ENCODE measurements at places on chromosomes 3 and 15.

- no peak overlapping the region for H3K27ac ChIP-seq
- H3K4me3 ChIP-seq, result no peak overlapping the region
- DNase-seq, result no peak
- no peaks in the 10 kb centered on the region for H3K4me1 ChIP-seq
- no peaks in the 10 kb centered on the region for H3K36me3 ChIP-seq
- H3K27me3 ChIP-seq, result no peaks in the 10 kb centered on the region
Measured at GRCh38 chr15:29087521-29088285, 181.9 kb downstream of the NSMCE3 start.

DNA sequence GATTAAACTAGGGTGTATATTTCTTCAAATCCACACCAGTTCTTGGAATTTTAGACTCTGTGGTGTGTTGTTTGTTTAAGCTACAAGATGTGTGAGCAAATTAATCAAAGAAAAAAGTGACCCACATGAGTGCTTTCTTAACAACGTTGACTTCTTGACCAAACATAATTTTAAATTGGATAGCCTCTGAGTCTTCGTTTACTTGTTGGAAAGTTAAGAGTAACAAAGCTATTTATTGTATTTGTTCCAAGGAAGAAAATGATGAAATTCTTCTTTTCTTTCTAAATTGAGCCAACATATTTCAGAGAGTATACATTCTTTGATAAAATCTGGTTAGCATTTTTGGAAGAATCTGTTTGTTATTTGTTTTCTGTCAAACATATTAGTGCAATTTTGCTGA lies 99.9 kb upstream of the IGSF10 start:
- no peak overlapping the region for H3K4me3 ChIP-seq
- H3K27ac ChIP-seq, result no peak overlapping the region
- no peaks in the 10 kb centered on the region for H3K27me3 ChIP-seq
- DNase-seq, result no peak

DNA sequence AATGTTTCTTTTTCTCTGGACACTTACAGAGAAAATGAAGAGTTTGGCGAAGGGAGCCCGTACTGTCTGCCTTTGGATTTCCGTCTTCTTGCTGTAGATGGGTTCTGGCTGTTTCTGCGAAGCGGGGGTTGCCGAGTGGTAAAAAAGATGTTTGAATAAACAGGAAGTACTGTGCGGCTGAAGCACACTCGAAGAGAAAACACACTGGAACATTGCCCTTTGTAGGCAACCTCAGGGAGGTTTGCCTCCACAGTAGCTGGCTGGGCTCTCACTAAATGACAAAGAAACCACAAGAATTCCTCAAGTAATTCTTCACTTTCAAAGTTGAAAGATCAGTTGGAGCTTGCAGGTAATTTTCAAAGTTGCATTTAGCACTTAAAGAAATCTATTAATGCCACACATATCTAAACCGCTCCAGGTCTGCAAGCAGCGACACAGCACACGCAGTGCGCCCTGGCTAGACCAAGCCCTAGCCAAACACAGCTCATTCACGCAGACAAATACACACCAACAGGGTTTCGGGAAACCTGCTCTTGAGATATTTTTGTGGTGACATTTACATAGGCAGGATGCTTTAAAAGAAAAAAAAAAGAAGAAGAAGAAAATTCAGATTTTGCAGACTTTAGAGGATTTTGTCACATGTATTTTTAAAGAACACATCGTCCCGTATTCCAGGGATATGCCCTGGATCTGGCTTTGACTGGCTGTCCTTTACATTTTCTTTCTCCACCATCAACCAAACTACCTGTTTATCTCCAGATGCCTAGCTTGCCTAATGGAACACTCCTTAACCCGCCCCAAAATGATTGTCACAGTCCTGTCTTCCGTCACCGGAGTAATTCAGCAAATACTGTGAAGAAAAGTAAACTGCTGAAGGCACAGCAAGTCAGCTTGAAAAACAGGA lies 452.8 kb downstream of the FOXP1 start:
- peaks cover 10% of the 10 kb centered on the region for H3K4me1 ChIP-seq
- H3K36me3 ChIP-seq, result no peaks in the 10 kb centered on the region
- no peaks in the 10 kb centered on the region for H3K27me3 ChIP-seq
- H3K27ac ChIP-seq, result peak overlapping the region; percentile 87

DNA sequence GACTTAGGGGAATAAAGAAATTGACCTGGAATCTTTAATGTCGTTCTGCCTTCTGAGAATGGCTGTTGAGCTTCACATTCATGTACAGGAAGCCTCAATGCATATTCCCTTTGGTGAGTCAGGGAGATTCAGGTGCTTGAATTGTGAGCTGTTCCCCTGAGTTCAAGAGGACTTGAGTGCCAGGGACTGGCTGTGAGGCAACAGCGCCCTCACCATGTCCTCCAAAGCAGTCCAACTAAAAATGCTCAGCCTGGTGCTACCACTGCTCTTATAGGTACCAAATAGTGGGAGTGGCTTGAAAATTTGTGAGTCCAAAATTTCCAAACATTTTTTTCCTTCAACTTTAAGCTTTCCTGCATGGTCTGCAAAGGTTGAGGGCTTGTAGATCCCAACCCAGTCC lies 54.1 kb downstream of the LEO1 start:
- peaks cover 4% of the 10 kb centered on the region for H3K36me3 ChIP-seq
- H3K27ac ChIP-seq, result no peak overlapping the region
- H3K4me3 ChIP-seq, result no peak overlapping the region
- H3K27me3 ChIP-seq, result no peaks in the 10 kb centered on the region
- peak; percentile 42 for DNase-seq

DNA sequence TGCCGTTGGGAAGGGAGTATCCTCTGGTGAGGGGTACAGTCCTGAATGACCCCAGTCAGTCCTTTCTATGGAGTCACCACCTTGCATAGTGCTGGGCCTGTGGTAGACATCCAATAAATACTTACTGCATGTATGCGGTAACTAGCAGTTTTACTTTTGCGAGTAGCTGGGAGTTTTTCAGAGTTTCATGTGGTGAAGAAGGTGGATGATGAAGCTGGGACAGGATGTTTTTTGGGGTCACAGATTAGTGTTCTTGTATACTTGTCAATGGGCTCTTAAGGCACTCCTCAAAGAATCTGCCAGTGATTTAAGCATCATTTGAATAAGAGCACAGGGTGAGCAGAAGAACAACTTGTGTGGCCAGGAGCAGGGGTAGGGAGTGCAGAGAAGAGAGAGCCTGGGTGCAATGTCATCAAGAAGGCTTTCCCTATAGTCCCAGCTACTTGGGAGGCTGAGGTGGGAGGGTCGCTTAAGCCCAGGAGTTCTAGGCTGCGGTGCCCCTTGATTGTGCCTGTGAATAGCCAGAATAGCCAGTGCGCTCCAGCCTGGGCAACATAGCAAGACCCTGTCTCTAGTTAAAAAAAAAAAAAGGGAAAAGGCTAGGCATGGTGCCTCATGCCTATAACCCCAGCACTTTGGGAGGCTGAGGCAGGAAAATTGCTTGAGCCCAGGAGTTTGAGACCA lies 22.1 kb downstream of the PPCDC start:
- no peak overlapping the region for H3K4me3 ChIP-seq
- no peaks in the 10 kb centered on the region for H3K36me3 ChIP-seq
- H3K4me1 ChIP-seq, result peaks cover 22% of the 10 kb centered on the region
- H3K27ac ChIP-seq, result no peak overlapping the region
- no peaks in the 10 kb centered on the region for H3K27me3 ChIP-seq
- DNase-seq, result no peak

DNA sequence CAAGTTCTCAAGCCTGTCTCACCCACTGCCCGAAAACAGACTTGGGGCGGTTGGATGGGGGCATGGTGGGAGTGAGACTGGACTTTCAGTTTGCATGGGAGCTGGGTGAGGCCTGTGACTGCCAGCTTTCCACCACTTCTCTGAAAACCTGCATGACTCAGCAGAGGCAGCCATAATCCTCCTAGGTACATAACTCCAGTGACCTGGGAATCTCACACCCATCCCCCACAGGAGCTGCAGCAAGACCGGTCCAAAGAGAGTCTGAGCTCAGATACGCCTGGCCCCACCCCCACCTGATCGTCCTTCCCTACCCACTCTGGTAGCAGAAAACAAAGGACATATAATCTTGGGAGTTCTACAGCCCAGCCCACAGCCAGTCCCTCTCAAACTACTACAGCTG lies 107.2 kb downstream of the NSMCE3 start:
- H3K36me3 ChIP-seq, result no peaks in the 10 kb centered on the region
- DNase-seq, result no peak
- H3K27ac ChIP-seq, result no peak overlapping the region
- no peaks in the 10 kb centered on the region for H3K27me3 ChIP-seq

GRCh38 chr3:38059591-38059990 lies 20.6 kb downstream of the DLEC1 start:
- no peak overlapping the region for H3K27ac ChIP-seq
- no peak for DNase-seq
- no peaks in the 10 kb centered on the region for H3K4me1 ChIP-seq
- peaks cover 2% of the 10 kb centered on the region for H3K27me3 ChIP-seq

DNA sequence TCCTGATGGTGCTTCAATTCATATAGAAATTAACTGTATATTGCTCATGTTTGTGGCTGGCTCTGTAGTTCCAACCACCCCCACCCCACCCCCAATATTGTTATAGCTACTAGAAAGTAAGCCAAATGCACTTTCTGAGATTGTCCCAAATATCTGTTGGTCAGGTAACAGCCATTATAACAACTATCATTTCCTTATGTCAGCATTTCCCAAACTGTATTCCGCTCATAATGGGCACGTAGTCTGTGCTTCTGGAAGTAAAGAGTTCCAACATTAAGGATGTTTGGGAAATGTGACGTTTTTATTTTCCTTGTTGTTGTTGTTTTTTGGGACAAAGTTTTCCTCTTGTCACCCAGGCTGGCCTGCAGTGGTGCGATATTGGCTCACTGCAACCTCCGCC lies 12.2 kb upstream of the TBL1XR1 start:
- no peaks in the 10 kb centered on the region for H3K36me3 ChIP-seq
- H3K4me3 ChIP-seq, result no peak overlapping the region
- no peak for DNase-seq
- H3K27me3 ChIP-seq, result no peaks in the 10 kb centered on the region
- no peak overlapping the region for H3K27ac ChIP-seq
- no peaks in the 10 kb centered on the region for H3K4me1 ChIP-seq

GRCh38 chr3:54547846-54548245 lies 380.0 kb downstream of the LRTM1 start:
- DNase-seq, result no peak
- H3K27me3 ChIP-seq, result no peaks in the 10 kb centered on the region
- H3K4me1 ChIP-seq, result no peaks in the 10 kb centered on the region
- H3K36me3 ChIP-seq, result no peaks in the 10 kb centered on the region
- H3K4me3 ChIP-seq, result no peak overlapping the region

- no peaks in the 10 kb centered on the region for H3K4me1 ChIP-seq
- no peaks in the 10 kb centered on the region for H3K36me3 ChIP-seq
- no peak for DNase-seq
- no peak overlapping the region for H3K27ac ChIP-seq
- H3K27me3 ChIP-seq, result peaks cover 5% of the 10 kb centered on the region
Measured at GRCh38 chr3:194225418-194225812, 89.5 kb downstream of the HES1 start.

- no peak overlapping the region for H3K27ac ChIP-seq
- H3K27me3 ChIP-seq, result no peaks in the 10 kb centered on the region
- H3K36me3 ChIP-seq, result no peaks in the 10 kb centered on the region
- DNase-seq, result no peak
Measured at GRCh38 chr3:61668317-61668864, 107.0 kb downstream of the PTPRG start.

DNA sequence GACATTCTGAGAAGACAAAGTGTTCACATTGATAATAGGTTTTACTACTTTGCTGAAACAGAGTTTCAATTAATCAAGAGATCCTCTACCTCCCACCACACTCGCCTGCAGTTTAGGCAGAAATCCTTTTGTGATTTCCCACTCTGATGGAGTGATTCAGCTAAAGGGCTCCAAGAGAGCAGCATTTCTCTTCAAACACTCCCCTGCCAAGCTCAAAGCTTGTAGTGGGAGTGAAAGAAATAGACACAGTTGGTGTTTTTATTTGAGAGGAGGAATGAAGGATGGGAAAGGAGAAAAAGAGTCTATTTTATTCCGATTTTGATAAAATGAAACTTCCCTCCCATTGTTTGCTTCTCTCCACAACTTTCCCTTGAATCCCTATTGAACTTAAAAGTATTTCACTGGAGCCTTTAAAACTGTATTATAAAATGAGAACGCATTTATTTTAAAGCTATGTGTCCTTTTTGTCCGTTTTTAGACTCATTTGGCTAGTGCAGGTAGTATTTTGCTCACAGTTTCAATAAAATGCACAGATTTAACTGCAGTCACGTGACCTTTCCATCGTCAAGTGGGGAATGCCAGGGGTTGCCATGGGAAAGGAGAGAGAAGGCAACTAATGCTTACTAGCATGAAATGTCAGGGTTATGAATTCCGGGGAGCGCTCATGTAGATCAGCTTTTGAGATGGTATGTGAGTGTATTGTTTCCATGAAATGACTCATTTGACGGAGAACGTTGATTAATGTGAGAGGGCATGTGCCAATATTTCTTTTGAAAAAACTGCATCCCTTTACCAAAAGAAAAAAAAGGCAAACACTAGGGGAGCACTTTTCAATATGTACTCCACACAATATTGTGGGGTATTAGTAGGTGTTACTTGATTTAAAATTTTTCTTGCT lies 7.7 kb upstream of the OSBPL11 start:
- no peaks in the 10 kb centered on the region for H3K36me3 ChIP-seq
- no peaks in the 10 kb centered on the region for H3K4me1 ChIP-seq
- H3K27me3 ChIP-seq, result no peaks in the 10 kb centered on the region
- peak; percentile 86 for DNase-seq
- no peak overlapping the region for H3K27ac ChIP-seq

DNA sequence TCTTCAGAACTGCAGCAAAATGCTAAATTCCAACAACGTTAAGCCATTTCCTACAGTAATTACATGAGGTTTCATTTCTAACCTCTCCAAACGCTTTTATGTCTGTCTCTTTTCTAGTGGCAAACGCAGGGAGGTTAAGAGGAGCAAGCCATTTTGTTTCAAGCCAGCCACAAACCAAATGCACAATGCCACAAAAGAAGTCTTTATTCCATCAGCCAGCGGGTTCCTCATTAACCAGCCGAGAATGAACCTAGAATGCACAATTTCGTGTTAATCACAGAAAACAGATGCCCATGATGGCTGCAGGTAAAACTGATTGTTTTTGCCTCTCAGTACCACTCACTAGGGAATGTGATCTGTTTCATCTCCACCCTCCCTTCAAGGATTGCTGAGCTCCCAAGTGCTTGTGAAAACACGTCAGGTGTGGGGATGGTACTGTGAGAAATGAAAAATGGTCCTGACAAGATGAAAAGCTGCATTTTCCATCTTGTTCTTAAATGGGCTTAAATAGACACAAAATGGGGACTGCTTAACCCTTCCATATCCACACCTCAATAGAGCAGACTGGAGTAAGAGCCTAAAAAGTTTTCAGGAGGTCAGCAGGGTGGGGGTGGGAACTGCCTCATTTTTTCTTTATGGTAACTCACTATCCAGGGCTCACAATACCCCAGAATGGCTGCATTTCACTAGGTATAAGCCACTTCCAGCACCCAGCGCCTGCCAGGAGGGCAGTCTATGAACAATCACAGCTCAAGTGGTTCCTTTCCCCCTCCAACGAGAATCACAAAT lies 277.1 kb downstream of the MAGI1 start:
- H3K27ac ChIP-seq, result no peak overlapping the region
- no peak overlapping the region for H3K4me3 ChIP-seq
- no peaks in the 10 kb centered on the region for H3K36me3 ChIP-seq
- peaks cover 3% of the 10 kb centered on the region for H3K4me1 ChIP-seq

- H3K27me3 ChIP-seq, result no peaks in the 10 kb centered on the region
- no peak overlapping the region for H3K27ac ChIP-seq
- peaks cover 6% of the 10 kb centered on the region for H3K4me1 ChIP-seq
- no peaks in the 10 kb centered on the region for H3K36me3 ChIP-seq
- no peak overlapping the region for H3K4me3 ChIP-seq
Measured at GRCh38 chr3:10169000-10169496, 4.3 kb downstream of the IRAK2 start.

GRCh38 chr3:36447061-36447460 lies 66.8 kb downstream of the STAC start:
- H3K4me1 ChIP-seq, result no peaks in the 10 kb centered on the region
- no peaks in the 10 kb centered on the region for H3K27me3 ChIP-seq
- H3K36me3 ChIP-seq, result no peaks in the 10 kb centered on the region
- no peak overlapping the region for H3K27ac ChIP-seq
- no peak for DNase-seq
- no peak overlapping the region for H3K4me3 ChIP-seq
